ENCODE measurements at places on chromosomes 3 and 15. TPM values are rescaled to one million over a fixed set of nuclear protein-coding genes. Genes with fewer than 3 reads are reported as not detected.

DNA sequence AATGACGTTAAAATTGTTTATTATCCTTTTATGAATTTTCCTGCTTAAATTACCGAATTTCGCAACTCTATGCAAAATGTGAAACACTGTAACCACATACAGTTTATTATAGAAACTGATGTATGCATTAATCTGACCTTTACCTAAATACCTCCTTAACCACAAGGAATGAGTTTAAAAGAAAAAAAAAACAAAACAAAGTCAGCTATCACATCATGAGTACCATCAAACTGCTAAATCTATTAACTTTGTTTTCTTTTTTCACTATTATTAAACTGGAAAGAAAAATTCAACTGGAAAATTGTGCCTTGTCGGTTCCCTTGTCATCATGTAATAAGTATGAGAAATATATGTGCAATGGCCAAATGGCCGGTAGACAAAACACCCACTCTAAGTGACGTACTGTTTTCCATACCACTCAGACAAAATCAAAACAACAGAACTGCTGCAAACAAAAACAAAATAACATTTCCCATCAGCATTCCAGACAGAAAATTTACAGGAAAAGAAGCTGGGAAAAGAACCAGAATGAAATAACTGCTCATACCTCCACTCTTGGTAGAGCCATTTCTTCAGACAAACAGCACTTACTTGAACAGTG lies 415.3 kb downstream of the FOXP1 start:
- no peak for DNase-seq

The AP2M1 gene
- 102 TPM for total RNA-seq

- DNase-seq = peak; percentile 7
Measured at GRCh38 chr15:101017093-101017754, 98.1 kb downstream of the LRRK1 start.

The GOLGA6A gene
- not detected for total RNA-seq

DNA sequence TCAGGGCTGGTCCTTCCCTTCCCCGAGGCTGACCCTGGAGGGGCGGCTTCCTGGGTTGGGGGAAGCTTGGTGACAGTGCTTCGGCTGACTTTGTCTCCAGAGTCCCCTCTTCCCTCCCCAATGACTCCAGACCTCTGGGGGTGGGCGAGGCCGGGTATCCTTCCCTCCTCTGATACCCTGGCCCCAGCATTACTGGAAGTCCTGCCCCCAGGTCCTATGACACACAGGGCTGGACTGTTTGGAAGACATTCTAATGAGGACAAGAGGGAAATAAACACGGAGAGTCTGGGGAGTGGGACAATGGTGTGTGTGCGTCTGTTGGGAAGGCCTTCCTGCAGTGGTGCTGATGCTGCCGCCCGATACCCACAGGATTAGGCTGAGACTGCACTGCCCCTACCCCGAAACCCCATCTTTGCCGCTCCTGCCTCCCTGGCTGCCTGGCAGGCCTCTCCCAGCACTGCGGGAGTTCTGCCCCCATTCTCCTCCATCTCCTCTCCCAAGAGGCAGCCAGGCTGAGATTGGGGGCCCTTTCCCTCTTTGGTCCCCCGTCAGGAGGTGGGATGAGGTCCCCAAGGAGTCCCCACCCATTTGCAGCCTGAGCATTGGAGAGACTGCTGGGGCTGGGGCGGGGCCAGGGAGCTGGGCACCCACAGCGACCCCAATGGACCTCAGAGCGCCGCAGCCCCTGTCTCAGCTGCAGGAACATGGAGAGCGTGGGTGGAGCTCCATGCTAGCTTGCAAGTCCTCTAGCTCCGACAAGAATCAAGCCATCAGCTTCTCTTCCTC lies 29.7 kb upstream of the FBLN2 start:
- no peak for DNase-seq

The SAMMSON gene
- total RNA-seq = not detected

The EBLN2 gene
- 20.5 TPM for total RNA-seq

DNA sequence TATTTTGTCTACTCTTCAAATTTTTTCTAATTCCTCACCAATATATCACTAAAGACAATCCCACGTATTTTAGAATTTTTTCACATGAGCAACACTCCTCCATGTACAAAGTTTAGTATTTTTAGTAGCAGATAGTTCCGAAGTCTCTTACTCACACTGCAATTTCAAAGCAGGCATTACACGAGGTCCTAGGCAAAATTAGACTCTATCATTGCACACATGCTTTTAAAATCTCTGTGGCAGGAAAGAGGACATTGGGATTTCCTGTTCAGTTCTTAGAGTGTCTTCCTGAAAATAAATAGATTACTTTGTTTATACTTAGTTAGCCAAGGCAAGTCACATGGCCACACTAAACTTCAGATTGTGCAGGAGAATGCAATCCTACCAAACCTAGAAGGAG lies 847.7 kb downstream of the ROBO2 start:
- DNase-seq = no peak
